Renal pelvis (tissue), 12 donors: ENCODE measurements at places on chromosomes 7 and 10. TPM values are rescaled to one million over a fixed set of nuclear protein-coding genes. Genes with fewer than 3 reads are reported as not detected.

DNA sequence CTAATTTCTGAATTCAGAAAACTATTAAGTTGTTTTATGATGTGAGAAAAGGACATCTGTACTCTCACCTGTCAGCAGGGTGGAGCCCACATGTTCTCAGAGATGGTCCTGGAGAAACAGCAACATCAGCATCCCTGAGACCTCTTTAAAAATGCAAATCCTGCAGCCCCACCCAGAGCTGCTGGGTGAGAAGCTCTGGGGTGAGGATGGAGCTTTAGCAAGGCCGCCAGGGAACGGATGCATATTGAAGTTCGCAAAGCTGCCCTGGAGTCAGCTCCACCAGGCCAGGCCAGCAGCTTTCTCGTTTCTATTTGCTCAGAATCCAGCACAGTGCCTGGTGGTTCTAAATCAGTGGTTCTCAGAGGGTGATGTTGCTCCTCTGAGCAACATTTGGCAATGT is 49.1 kb downstream of the PRKCQ start:
- no peak for DNase-seq

GRCh38 chr10:4296161-4296560 is 511.2 kb upstream of the KLF6 start:
- DNase-seq, result no peak

- peak; percentile 55 for DNase-seq
Observed at GRCh38 chr7:50502001-50502684, 52.0 kb upstream of the FIGNL1 start.

Gene CFAP43
- polyA plus RNA-seq, result 13.4 TPM

GRCh38 chr7:151851782-151852181 is 25.1 kb downstream of the PRKAG2 start:
- DNase-seq, result no peak

GRCh38 chr10:44925224-44925623 is 14.1 kb downstream of the TMEM72 start:
- DNase-seq, result peak; percentile 67

DNA sequence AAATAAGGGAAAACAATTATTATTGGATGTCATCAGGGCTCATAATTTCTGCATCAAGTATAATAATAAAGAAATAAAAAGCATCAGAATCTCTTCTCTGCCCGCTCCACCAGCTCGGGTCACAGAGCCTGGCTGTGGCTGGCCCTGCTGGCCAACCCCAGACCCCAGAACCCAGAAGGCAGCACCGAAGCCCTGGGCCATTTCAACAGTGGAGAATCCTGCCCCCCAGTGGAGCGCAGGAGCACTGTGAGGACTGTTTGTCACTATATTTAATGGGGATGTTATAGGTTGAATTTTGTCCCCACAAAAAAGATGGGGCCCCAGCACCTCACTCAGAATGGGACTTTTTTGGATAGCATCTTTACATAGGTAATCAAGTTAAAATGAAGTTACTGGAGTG is 27.3 kb downstream of the DENND11 start:
- no peak for DNase-seq

DNA sequence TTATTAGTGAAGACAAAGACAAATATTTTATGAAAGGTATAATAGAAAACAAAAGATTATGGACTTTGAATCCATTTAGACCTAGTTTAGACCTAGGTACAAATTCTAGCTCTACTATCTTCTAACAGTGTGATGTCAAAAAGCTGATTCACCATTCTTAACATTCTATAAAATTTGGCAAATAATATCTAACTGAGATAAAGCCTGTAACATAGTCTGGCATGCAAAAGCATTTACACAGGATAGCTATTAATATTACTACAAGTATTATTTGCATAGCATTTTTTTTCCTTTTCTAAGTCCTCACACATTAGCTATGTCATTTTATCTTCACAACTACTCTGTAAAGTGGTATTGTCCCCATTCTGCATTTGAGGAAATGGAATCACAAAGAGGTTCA is 179.6 kb upstream of the LRRTM3 start:
- DNase-seq, result no peak

- no peak for DNase-seq
Observed at GRCh38 chr7:40786909-40787308, 652.1 kb downstream of the SUGCT start.

DNA sequence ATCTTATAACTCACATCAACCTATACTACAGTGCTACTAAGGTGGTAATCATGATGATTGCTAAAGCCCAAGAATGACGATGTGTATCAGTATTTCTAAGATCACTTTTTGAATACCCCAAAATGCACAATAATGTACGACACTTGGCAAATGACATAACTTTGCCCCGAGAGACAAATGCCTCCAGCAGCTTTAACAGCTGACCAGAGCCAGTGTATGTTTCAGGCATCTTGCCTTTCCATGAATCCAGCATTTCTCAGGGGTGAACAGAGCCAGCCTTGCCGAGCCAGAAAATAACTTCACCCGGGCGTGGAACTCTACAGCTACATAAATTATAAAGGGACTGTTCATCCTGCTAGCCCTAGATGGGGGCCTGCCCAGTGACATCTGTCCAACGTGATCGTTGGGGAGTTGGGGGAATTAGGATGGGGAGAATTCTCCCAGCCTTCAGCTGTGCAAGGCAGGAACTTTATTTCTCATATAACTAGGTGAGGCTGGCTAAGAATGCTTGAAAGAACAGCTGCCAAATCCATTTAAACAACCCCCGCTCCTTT is 1.8 kb downstream of the IGFBP3 start:
- DNase-seq, result no peak

Gene AKR1D1
- 0.34 TPM for polyA plus RNA-seq

DNA sequence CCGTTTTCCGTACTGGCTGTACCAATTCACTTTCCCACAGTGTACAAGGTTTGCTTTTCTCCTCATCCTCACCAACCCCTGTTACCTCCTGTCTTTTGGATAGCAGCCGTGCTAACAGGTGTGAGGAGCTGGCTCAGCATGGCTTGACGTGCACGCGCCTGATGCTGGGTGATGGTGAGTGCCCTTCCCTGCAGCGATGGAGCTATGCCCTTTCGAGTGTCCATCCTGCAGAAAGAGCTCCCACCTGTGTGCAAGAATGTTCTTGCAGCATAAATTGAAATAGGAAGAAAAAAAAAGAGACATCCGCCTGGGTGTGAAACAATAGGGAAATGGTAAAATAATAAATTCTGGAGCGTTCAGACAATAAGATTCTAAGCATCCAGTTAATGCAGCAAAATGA is 9.5 kb upstream of the UBE3C start:
- DNase-seq, result no peak

Gene PKD2L1
- 0.11 TPM for polyA plus RNA-seq

DNA sequence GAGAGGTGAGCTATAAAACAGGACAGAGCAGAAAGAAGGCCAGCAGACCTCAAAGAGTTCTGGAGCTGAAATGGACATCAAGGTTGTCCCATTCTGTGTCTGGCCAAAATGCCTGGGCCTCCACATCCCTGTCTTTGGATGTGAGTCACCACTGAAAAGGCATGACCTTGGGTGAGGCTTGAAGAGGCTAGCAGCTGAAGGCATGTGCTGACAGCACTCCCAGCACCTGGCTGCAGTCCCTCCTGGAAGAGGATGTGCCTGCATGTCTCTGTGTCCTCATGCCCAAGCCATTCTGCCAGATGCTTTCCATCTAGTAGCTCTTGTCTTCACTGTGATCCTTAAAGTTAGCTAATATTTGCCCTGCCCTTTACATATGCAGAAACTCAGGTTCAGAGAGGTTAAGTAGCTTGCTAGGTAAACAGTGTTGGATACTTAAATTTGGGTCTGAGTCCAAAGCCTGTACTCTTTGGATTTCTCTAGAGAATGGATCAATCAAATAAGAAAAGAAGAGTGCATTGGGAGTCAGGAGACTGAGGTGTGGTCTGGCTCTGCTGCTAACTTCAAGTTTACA is 35.8 kb downstream of the HECW1 start:
- DNase-seq, result no peak

GRCh38 chr7:67771846-67772605 is 775.4 kb downstream of the TYW1 start:
- DNase-seq, result no peak

Gene CYP2C18
- 0.73 TPM for polyA plus RNA-seq

Gene WIPF3
- 7.6 TPM for polyA plus RNA-seq

DNA sequence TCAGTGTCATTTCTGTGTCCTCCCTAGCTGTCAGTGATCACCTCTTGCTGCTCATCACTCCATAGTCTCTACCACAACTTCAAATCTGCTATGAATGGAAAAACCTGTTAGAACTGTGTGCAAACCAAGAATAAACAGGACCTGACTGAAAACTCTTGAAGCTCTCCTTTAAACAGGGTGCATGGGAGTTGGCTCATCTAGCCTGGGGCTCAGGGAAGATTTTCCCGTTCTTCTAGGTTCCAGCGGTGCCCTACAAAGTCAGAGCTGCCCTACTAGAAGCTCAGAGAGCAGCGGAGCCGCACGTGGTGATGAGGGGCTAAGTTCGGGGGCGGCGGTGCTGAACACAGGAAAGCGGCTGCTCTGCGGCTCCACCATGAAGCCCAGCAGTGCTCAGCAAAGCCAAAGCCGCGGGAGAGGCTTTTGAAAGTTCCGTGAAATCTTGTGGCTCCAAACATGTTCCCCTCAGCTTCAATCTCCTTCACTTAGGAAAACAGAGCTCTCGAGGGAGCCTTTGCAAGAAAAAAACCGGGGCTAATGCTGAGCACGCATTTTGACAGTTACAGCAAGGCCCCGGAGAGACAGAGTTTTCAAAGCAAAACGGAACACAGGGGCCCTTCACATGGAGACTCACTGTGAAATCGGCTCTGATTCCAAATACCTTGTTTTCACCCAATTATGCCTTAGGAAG is 30.5 kb downstream of the RGS10 start:
- DNase-seq, result no peak
